ENCODE measurements at places on chromosomes 7 and 10.

DNA sequence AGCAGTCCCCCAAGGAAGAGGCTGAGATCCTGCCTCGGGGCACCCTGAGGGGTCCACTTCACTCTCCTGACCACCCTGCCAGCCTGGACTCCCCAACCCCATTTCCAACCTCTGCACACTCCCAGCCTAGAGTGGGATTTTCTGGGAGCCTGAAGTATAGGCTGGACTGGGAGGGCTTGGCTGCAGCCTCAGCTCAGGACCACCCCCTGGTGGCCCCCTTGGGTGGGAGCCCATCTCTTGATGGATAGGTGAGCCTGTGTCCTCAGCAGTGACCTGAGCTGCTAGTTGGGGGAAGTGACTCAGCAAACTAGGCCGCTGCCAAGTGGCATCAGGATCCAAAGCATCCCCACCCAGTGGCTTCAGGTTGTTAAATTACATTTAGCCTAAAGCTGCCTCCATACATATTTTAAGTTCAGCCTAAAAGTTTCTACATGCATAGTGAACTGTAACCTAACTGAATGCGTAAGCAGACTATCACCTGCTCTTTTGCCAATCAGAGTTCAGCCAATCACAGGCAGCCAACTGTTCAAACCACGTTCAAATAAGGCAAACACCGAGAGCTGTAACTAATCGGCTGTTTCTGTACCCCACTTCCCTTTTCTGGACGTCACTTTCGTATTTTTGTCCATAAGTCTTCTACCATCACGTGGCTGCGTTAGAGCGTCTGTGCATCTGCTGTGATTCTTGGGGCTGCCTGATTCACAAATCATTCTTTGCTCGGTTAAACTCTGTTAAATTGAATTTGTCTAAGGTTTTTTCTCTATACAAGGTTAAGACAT, 144.0 kb downstream of the PLPP4 start:
- no peak for DNase-seq
- H3K36me3 ChIP-seq: no peaks in the 10 kb centered on the region
- H3K4me3 ChIP-seq: no peak overlapping the region
- H3K4me1 ChIP-seq: no peaks in the 10 kb centered on the region

- H3K27me3 ChIP-seq: peaks cover 25% of the 10 kb centered on the region
- H3K27ac ChIP-seq: no peak overlapping the region
- no peaks in the 10 kb centered on the region for H3K36me3 ChIP-seq
- DNase-seq: no peak
- no peak overlapping the region for H3K4me3 ChIP-seq
- H3K4me1 ChIP-seq: no peaks in the 10 kb centered on the region
These were observed 53.4 kb upstream of the CAMK2B start for GRCh38 chr7:44378744-44379143.

- DNase-seq: no peak
- no peaks in the 10 kb centered on the region for H3K36me3 ChIP-seq
- no peak overlapping the region for H3K27ac ChIP-seq
These were observed 27.4 kb downstream of the RELN start for GRCh38 chr7:103962070-103962469.

GRCh38 chr7:106812027-106812643, 52.9 kb upstream of the PIK3CG start:
- H3K27me3 ChIP-seq: no peaks in the 10 kb centered on the region
- no peaks in the 10 kb centered on the region for H3K4me1 ChIP-seq
- H3K27ac ChIP-seq: no peak overlapping the region
- H3K4me3 ChIP-seq: no peak overlapping the region

GRCh38 chr10:103599211-103599610, 105.7 kb downstream of the NEURL1 start:
- no peak overlapping the region for H3K4me3 ChIP-seq
- no peak for DNase-seq
- H3K36me3 ChIP-seq: peaks cover 12% of the 10 kb centered on the region
- H3K27ac ChIP-seq: no peak overlapping the region

DNA sequence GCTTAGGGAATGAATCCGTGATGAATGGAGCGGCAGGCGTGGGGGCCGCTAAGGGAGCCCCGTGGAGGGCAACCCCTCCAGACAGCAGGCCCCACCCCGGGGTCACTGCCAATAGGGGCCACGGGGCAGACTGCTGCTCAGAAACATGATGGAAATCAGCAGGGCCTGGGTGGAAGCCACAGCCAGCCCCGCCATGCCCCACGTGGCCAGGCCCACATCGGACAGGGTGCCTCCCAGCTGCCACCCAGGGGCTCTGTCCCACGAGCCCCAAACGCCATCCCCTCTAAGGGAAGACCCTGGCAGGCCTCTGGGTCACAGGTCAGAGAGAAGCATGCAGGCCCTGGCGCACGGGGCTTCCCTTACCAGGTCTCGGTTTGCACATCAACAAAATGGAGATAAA, 28.4 kb downstream of the TNRC18 start:
- no peaks in the 10 kb centered on the region for H3K27me3 ChIP-seq
- no peak for DNase-seq
- no peaks in the 10 kb centered on the region for H3K4me1 ChIP-seq
- H3K4me3 ChIP-seq: no peak overlapping the region
- H3K36me3 ChIP-seq: peaks cover 25% of the 10 kb centered on the region

DNA sequence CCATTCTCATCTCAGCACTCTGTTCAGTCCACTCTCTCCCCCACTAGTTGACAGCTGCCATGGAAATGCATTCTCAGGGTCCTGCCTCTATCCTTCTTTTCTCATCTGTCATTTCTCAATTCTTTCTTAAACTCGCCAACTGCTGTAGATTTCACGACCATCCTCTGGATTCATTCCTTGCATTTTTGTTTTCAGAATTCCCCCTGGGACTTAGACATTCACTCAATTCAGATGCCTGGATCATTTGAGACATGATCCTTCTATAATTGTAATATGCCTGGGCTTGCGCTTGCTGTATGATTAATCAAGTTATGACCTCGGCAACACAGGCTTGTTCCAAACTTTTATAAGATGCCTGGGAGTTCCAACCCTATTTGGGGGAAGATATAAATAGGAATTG, 104.5 kb downstream of the RAB11FIP2 start:
- no peak overlapping the region for H3K27ac ChIP-seq
- peaks cover 34% of the 10 kb centered on the region for H3K27me3 ChIP-seq
- DNase-seq: no peak

GRCh38 chr10:44306762-44307161, 78.1 kb downstream of the CXCL12 start:
- H3K27ac ChIP-seq: no peak overlapping the region
- peaks cover 7% of the 10 kb centered on the region for H3K4me1 ChIP-seq
- peaks cover 3% of the 10 kb centered on the region for H3K27me3 ChIP-seq
- no peaks in the 10 kb centered on the region for H3K36me3 ChIP-seq

DNA sequence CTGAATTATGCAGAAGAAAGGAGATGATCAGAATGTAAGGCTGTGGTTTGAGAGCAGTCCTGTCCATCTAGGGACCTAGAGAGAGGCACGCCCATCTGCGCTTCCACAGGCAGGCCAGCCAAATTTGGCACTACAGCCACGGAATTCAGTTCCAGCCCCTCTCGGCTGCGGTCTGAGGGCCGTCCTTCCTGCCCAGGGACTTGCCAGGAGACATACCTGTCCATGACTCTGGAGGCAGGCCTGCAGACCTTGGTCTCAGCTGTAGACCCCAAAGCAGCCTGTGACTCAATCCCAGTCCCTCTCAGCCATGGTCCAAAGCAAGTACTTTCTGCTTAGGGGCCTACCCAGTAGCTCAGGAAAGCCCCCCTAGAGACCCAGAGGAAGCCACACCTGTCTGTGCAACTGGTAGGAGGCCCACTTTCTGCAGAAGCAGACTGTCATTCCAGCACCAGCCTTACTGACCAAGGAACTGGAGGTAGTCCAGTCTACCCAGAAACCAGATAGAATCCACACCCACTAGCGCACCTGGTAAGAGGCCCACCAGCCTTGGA, 720.9 kb downstream of the PARD3 start:
- no peak for DNase-seq
- no peaks in the 10 kb centered on the region for H3K27me3 ChIP-seq
- no peak overlapping the region for H3K4me3 ChIP-seq
- H3K36me3 ChIP-seq: peaks cover 7% of the 10 kb centered on the region
- H3K27ac ChIP-seq: no peak overlapping the region
- no peaks in the 10 kb centered on the region for H3K4me1 ChIP-seq

DNA sequence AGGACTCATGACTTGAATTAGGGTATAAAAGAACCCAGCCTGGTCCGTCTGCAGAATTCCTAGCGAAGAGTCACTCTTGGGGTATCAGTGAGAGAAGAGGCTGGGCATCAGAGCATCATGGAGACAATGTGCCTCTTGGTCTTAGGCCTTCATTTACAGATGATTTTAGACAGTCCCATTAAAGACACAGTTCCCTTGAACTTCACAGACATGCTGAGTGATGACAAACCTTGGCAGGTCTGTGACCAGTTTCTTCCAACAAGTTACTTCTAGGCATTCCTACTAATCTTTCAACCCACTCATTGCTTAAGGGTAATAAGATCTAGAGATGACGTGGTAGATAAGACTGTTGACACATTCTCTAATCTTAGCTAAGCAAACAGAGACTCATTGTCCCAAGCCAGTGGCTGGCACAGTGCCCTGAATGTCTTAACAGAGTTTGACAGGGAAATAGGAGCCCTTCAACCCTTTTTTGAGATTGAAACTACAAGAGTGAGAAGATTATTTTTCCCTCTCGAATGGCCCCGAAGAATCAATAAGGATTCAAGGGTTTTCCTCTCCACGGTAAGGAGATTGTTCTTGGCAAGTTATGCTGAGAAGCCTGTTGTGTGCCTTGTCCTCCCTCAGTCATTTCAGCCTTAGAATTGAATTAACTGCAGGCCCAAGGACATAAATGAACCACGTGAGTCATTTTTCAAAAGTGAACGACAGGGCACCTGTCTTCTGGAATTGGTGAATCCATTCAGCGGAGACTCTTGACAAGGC, 281.1 kb downstream of the CCDC3 start:
- H3K36me3 ChIP-seq: no peaks in the 10 kb centered on the region
- H3K4me1 ChIP-seq: peaks cover 18% of the 10 kb centered on the region
- peaks cover 8% of the 10 kb centered on the region for H3K27me3 ChIP-seq
- DNase-seq: no peak
- H3K27ac ChIP-seq: peak overlapping the region; percentile 40

DNA sequence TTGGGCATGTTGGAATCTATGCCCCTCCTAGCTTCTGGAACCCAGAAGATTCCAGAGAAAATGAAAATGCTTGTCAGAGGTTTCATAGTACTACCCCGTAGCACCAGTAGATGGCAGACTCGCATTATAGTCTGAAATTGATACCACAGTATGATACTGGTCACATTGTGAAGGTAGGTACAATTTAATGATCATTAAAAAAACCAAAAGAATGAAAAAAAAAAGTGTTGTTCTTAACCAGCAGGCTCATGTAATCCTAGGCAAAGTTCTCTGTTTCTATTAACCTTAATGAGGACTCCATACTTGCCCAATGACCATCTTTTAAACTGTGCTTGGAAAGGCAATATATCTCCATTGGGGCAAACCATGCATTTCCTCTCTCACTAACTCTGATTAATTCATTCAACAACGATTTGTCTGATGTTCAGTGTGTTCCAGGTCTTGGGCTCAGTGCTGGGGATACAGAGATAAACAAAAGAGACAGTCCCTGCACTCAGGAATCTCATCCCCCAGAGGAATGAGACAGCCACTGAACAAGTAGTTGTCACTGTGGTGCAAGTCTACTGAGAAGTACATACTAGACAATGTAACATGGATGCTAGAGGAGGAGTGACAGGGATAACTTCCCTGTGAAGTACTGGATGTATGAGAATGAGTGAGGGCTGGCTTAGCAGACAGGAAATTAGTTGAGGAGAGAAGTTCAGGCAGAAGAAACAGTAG, 223.5 kb upstream of the PHYHIPL start:
- DNase-seq: peak; percentile 44
- H3K27me3 ChIP-seq: no peaks in the 10 kb centered on the region
- H3K4me1 ChIP-seq: peaks cover 23% of the 10 kb centered on the region
- no peaks in the 10 kb centered on the region for H3K36me3 ChIP-seq
- no peak overlapping the region for H3K4me3 ChIP-seq

DNA sequence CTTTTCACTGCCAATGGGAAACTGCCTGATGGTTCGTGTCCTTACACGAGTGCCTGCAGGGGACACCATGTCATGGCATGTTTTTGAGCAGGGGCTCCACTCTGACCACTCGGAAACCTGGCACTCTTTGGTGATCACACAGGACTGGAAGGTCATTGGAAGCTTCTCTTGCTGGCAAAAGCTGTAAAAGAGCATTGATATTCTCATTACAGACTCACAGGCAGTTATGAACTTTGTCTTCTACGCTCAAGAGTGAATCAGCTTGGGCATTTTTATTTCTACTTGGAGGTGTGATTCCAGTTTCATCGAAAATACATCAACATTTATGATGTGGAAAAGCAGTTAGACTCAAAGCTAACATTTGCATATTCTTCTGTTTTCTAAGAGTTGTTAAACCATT, 238.7 kb downstream of the THSD7A start:
- no peak for DNase-seq
- H3K4me3 ChIP-seq: no peak overlapping the region
- no peaks in the 10 kb centered on the region for H3K27me3 ChIP-seq
- H3K27ac ChIP-seq: no peak overlapping the region
- peaks cover 3% of the 10 kb centered on the region for H3K4me1 ChIP-seq

DNA sequence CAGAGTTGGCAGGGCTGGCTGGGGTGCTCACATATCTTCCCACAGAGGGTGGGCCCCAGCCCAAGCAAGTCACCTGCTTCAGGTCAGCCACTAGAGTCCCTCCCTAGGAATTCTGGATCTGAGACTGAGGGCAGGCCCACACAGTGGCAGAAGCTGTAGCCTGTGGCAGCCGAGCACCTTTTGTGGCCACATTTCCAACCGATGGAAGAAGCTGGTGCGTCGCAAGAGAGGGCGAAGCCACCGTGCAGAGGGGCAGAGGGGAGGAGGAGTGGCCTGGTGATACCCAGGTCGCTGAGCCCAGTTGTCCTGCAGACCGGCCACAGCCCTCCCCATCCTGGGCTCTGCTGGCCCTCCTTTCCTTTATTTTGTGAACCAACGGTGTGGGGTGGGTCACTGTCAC, 5.3 kb downstream of the POLM start:
- H3K4me3 ChIP-seq: no peak overlapping the region
- peaks cover 14% of the 10 kb centered on the region for H3K4me1 ChIP-seq
- H3K27me3 ChIP-seq: no peaks in the 10 kb centered on the region

GRCh38 chr7:42479816-42480633, 243.0 kb upstream of the GLI3 start:
- peaks cover 21% of the 10 kb centered on the region for H3K4me1 ChIP-seq
- no peak for DNase-seq
- H3K27me3 ChIP-seq: peaks cover 1% of the 10 kb centered on the region
- no peak overlapping the region for H3K4me3 ChIP-seq

- no peak overlapping the region for H3K27ac ChIP-seq
- H3K27me3 ChIP-seq: no peaks in the 10 kb centered on the region
- no peak overlapping the region for H3K4me3 ChIP-seq
- DNase-seq: no peak
- no peaks in the 10 kb centered on the region for H3K4me1 ChIP-seq
These were observed 462.9 kb upstream of the ZMIZ1 start for GRCh38 chr10:78605800-78606350.

GRCh38 chr10:29541422-29542210, 93.2 kb downstream of the SVIL start:
- H3K27ac ChIP-seq: no peak overlapping the region
- no peak for DNase-seq
- peaks cover 31% of the 10 kb centered on the region for H3K4me1 ChIP-seq
- no peak overlapping the region for H3K4me3 ChIP-seq
- H3K36me3 ChIP-seq: peaks cover 12% of the 10 kb centered on the region

All from mesothelial cell of epicardium (in vitro differentiated cells).